ENCODE measurements at places on chromosomes 2 and 18.

GRCh38 chr18:68940754-68941153 lies 142.9 kb downstream of the CCDC102B start:
- DNase-seq = no peak

DNA sequence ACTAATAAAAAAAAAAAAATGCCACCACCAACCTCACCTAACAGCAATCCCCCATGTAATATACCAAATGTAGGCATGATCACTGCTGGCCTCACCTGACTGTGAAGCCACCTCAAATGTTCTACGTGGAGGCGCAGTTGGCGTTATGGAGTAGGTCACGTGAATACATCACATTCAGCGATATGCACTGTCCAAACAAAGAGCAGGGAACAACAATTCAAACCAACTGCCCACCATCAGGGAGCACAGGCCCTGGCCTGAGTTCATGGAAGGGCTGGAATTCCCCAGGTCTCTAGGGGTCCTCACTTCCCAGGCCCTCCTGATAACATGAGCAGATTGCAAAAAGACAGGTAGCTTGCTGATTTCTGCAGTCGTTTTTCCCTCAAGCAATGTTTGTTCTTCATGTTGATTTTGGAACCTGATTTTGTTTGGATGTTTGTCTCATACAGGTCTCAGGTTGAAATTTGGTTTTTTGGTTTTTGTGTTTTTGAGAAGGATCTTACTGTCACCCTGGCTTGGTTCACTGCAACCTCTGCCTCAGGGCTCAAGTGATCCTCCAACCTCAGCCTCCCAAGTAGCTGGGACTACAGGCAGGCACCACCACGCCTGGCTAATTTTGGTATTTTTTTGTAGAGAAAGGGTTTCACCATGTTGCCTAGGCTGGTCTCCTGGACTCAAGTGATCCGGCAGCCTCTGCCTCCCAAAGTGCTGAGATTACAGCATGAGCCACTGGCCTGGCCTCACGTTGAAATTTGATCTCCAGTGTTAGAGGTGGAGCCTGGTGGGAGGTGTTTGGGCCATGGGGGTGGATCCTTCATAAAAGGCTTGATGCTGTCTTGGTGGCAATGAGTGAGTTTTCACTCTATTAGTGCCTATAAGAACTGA lies 15.5 kb downstream of the TBC1D8 start:
- DNase-seq = no peak

GRCh38 chr18:26332991-26333390 lies 106.7 kb downstream of the TAF4B start:
- DNase-seq = no peak

DNA sequence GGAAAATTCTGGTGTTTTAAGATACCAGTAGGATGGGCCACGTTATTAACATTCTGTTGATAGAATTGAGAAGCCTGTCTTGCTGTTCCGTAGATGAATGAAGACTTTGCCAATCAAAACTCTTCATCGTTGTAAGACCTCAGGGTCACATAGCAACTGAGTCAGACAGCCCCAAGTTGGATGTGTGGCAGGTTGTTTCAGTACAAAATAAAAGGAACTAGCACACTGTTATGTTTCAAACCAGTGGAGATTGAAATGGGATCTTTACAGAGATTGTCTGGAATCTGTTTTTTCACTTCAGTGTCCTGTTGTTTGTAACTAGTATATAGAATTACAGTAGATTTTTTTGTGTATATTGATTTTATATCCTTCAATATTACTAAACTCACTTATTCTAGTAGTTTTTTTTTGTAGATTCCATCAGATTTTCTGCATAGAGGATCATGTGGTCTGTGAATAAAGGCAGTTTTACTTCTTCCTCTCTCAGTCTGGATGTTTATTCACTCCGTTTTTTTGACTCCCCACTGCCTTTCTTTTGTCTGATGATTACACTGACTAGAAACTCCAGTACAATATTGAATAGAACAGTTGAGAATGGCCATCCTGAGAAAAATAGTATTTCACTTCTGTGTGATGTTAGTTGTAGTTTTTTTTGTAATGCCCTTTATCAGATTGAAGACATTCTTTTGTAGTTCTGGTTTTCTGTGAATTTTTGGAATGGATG lies 22.7 kb downstream of the EPC2 start:
- no peak for DNase-seq

DNA sequence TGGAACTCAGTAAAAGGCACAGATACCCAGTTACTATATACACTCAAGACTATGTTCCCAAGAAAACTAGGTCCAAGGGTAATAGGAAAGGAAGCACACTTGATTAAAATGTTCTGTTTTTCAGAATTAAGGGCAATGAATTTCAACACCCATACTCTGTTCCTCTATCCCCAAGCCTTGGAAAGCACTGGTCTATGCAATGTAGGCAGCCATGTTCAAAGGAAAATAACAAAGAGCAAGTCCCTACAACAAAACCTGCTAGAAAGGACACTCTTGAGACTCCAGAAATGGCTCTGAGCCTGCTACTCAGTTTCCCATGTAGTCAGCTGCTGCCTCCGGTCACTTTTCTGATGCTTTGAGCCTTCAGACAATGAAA lies 6.8 kb downstream of the CYB5A start:
- no peak for DNase-seq

- DNase-seq = no peak
These were observed 5.8 kb upstream of the NT5DC4 start for GRCh38 chr2:112714836-112715631.

DNA sequence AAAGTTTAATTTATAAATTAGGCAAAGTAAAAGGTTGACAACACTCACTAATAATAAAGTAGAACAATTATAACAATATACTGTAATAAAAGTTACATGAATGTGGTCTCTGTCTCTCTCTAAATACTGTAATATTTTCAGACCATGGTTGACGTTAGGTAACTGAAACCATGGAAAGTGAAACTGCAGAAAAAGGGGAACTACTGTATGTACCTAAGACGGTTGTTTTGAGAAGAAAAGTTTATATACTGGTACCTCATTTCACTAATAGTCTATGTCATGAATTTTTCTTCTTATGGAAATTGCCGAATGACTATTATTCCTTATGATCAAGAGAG lies 166.7 kb upstream of the ZNF521 start:
- peak; percentile 64 for DNase-seq

- DNase-seq = no peak
These were observed 89.1 kb upstream of the MBOAT2 start for GRCh38 chr2:9092383-9093282.

- peak; percentile 46 for DNase-seq
These were observed 87.6 kb downstream of the RBBP8 start for GRCh38 chr18:23020555-23021294.

GRCh38 chr2:219474285-219475060 lies 24.2 kb upstream of the GMPPA start:
- DNase-seq = no peak

DNA sequence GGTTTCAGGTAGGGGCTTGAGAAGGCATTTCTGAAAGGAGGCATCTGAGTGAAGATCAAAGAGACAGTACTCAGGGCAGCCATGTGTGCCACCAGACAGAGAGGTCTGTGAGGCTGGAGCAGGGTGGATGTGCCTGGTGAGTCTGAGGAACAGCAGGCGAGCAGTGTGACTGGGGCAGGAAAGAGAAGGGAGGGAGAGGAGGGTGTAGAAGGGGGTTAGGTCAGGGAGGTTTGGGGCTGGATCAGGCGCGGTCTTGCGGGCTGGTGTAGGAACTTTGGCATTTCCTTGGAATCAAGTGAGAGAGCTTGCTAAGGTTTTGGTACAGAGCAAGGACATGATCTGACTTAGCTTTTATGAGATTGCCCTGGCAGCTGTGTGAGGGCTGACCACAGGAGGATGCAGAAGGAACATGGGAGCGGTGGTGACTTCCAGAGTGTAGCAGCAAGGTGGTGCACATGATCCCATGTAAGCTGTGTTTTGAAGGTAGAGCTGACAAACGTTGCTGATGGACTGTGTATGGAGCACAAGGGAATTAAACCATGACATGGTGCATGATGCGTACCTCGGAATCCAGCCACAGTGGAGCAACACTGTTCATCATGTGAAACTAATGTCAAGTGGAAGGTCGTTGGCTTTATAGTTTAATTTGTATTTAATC lies 13.9 kb downstream of the RAB31 start:
- DNase-seq = no peak

DNA sequence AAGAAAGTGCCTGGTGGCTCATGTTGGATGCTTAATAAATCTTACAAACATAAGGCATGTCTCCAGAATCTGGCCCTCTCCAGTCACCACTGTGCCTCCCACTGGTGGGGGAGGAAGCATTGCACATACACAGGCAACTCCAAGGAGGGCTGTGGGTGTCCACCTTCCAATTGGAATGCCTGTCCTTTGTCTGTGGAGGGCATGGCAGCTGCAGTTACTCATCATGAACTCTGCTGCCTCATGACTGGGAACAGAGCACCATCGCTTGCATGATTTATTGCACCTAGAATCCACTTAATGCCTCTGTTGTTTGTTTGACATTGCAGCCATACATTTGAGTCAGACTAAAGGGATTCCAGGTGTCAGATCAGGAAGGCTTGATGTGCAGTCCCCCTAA lies 278.9 kb downstream of the PRKCE start:
- no peak for DNase-seq

- no peak for DNase-seq
These were observed 611.6 kb upstream of the SALL3 start for GRCh38 chr18:78367996-78368395.

DNA sequence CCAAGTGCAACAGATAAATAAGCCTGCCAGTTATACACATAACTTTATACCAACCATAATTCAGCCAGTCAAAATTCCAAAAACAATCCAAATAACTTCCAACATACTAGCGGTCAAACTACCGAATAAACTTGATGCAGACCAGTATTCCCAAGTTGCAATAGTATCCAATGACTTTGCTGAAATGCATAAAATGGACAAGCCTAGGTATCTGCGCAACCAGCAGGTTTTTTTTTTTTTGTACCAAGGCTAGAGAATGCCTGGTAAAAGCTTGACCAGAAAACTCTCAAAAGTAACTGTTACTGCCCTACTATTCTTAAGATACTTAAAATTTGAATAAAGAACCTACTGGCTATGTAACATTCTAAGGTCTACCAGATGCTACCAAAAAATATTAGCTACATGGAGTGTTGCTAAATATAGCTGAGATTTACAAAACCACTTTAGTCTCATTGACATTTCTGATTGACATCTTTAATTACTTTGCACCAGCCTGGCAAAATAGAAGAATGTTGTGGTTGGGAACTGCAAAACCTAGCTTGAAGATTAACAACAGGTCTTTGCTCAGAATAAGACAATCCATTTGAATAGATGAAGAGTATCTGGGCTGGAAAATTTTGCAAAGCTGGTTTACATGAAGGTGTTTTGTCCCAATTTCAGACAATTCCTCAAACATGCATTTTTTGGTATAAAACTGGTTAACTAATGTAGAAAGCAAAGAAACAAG lies 7.3 kb downstream of the SRSF7 start:
- no peak for DNase-seq

DNA sequence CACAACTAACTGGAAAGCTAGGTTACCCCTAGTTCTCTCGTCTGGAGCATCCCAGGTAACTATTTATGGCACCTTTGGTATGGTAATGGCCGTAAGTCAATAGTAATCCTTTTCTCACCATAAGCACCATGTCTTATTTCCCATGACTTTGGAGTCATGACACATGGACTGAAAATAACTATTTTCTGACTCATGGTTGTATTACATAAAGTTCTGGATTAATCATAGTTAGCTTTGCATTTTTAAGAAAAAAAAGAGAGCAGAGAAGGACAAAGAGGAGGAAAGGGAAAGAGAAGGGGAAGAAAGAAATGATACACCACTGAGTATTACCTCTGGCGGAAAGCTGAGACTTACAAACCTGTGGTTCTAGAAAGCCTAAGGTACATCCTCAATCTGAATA lies 99.3 kb downstream of the BIN1 start:
- no peak for DNase-seq

DNA sequence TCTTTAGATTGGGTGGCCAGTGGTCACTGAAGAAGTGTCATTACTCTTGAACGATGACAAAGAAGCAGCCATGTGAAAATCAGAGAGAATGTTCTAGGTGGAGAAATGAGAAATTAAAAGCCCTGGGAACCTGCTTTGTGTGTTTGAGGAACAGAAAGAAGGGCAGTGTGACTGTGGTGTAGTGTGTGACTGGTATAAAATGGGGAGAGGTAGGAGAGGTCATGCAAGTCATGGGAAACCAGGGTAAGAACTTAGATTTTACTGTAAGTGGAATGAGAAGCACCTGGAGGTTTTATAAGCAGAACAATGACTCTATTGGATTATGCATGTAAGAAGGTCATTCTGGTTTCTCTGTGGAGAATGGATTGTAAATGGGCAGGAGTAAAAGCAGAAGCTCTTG lies 12.2 kb downstream of the ICOS start:
- no peak for DNase-seq

GRCh38 chr2:168956392-168956791 lies 55.3 kb downstream of the G6PC2 start:
- no peak for DNase-seq
